ENCODE measurements at places on chromosomes 12 and 14.

DNA sequence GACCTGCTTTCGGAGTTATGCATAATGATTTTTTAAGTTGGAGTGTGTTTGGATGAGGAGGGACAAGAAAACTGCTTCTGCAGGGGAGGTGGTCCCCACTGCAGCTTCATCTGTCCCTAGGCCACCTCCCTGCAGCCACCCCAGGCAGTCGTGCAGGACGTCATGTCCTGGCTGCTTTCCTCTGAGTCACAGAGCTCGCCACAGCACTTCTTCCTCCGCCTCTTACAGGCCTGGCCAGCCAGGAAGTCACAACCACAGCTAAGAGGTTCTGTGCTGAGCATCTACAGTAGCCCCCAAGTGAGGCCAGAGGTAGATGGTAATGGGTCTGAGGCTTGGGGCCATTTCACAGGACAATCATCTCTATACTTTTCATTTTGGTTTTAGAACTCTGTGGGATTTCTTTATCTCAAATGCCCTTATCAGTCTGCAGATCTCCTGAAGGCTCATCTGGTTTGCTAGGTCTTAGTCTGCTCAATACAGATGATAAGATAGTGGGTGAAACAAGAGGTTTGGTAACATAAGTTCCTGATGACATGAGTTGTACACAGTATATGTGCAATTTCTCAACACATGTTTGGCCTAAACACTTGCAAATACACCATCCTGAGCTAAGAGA, 106.4 kb downstream of the ARF6 start:
- DNase-seq = peak; percentile 52

GRCh38 chr14:101467181-101467926, 93.9 kb upstream of the DIO3 start:
- no peak for DNase-seq

DNA sequence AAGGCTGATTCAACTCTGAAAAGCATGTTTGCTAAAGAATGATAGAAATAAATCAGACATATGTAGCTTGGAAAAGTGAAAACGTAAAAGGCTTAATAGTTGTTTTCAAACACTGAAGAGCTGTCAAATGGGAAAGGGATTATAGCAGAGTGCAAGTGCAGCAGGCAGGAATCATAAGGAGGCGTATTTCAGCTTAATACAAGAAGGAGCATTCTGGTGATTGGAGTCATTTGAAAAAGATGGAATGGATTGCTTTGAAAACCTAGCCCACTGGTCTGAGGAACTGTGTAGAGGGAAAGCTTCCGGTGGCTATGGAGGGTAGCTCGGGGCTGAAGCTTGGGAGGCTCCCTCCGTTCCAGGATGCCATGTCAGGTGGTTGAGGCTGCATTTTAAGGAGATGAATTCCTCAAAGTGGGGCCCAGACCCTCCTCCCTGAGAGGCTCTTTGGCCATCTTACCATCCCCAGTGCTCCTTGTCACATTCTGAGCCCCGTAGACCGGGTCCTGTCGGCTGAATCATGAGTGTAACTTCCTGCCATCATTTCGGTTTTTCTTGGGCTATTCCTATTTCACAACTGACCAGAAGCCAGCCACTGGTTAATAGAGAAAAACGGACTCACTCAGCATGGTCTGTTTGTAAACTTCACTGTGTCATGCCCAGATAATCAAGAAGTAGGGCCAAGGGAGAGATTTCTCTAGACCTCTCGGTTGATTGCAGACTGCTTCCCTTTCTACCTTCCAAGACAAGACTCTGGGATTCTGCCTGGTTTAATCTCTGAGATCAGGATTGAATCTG, 6.5 kb downstream of the WNT5B start:
- DNase-seq = no peak

DNA sequence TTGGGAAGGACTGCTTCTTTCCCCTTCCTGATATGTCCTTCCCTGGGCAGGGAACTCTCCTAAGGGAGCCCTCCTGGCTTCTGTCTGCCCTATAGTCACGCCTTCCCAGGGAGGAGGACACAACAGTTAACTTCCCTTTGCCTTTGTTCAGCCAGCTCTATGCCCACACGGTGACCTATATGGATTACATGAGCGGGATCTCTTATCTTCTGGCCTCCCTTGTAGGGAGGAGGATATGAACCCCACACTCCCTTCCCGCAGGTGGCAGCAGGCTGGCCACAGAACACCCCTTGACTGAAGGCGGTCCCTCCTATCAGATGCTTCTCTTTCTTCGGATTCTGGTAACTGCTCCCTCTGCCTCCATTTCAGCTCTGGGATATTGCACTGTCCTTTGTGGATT, 135.6 kb upstream of the MAX start:
- DNase-seq = no peak

DNA sequence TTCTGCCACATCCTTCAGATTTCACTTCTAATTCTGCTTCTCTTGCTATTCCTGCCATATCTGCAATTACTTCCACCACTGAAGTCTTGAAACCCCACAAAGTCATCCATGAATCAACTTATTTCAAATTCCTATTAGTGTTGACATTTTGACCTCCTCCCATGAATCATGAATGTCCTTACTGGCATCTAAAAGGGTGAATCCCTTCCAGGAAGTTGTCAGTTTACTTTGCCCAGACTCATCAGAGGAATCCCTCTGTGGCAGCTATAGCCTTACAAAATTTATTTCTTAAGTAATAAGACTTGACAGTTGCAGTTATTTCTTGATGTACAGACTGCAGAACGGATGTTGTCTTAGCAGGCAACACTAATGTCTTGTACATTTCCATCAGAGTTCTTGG, 162.9 kb downstream of the PCNX1 start:
- no peak for DNase-seq

DNA sequence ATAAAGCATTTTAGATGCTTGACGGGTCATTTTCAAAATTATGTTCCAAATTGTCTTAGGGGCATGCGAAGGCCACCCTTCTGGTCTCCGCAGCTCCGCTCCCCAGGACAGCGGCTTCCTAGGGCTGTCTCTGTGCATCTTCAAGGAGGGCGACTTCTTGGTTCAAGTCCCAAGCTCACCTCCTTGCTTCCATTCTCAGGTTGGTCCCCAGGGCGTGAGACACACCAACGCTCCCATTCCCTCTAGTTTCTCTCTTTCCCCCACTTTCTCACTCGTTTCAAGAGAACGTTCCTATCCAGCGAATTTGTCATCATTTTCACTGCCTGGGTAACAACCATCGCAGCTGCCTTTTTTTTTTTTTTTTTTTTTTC, 109.4 kb upstream of the CCND2 start:
- DNase-seq = no peak

DNA sequence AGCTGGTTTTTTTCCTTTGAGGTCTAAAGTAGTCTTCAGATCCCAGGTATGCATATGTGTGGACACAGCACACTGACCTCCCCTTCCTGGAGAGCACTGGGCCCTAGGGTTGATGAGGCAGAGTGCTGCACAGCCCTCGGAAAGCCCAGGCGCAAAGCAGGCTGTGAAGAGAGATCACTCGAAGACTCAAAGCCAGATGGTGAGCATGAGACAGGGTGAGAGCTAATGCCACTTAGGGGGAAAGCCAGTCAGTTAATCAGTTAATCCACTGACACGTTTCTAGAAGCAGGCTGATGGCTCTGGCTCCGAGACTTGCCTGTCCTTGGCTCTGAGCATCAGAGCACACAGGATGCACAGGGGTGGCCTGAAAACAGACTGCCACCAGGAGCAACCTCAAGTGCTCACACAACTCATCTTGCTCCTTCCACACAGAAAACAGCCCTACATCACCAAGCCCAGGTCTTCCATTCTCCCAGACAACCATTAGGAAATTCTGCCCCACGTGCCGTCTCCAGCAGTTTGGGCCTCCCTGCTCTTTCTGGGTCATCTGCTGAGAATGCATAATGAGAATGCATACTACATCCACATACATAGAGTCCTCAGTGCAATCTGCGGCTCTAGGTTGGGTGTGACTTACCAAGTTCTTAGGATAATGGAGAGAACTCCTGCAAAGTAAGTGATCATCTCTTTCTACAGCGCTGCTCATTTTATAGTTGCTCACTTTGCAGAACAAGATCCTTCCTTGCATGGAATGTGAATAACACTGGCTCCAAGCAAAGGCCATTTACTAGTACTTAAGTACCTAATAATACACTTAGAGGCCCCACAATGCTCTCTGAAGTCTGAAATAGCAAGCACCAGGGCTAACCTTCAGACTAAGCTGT, 12.0 kb downstream of the AQP6 start:
- DNase-seq = no peak

GRCh38 chr12:77189901-77190416, 124.6 kb upstream of the E2F7 start:
- no peak for DNase-seq

- DNase-seq = no peak
These were observed 44.0 kb downstream of the ACACB start for GRCh38 chr12:109160433-109160832.

GRCh38 chr14:99961826-99962518, 103.2 kb upstream of the EVL start:
- DNase-seq = no peak

- DNase-seq = no peak
These were observed 1.2 kb upstream of the DDN start for GRCh38 chr12:49000346-49000745.

- DNase-seq = no peak
These were observed 185.2 kb downstream of the TMTC3 start for GRCh38 chr12:88327276-88327675.

DNA sequence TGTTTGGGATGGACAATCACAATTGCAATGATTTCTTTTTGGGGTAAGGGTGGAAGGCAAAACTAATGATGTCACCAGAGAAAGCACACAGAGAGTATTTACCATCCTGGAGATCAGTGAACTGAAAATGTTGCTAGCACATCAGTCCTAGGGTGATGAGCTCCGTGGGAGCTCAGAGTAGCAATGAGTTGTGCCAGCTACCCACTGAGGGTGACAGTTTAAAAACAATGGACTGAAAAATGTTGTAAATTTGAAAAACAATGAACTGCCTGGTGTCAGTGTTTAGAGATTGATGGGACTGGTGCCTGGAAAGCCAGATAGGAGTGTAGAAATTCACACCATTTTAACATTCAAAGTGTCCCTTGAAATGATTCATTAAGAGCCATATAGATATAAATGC, 198.5 kb downstream of the ATP23 start:
- DNase-seq = no peak

GRCh38 chr12:642633-643474, 20.4 kb downstream of the NINJ2 start:
- DNase-seq = peak; percentile 68

GRCh38 chr14:104149617-104150135, 11.3 kb downstream of the KIF26A start:
- no peak for DNase-seq

DNA sequence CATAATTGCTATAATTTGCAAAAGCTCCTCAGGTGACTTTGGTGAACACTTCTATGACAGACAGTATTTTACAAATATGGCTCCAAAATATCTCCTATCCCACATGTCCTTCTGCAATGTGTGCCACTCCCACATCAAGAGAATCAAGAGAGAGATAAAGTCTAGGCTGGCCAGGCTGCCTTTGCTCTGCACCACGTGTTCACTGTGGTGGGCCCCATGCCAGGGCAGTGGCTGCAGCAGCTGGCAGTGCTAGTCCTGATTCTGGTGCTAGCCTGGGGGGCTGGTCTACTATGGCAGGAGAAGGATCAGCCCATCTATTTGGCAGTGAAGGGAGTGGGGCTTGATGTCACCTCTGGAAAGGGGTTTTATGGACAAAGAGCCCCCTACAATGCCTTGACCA, 86.3 kb downstream of the DRAM1 start:
- DNase-seq = no peak

GRCh38 chr14:55707365-55707804, 127.4 kb downstream of the KTN1 start:
- DNase-seq = no peak

DNA sequence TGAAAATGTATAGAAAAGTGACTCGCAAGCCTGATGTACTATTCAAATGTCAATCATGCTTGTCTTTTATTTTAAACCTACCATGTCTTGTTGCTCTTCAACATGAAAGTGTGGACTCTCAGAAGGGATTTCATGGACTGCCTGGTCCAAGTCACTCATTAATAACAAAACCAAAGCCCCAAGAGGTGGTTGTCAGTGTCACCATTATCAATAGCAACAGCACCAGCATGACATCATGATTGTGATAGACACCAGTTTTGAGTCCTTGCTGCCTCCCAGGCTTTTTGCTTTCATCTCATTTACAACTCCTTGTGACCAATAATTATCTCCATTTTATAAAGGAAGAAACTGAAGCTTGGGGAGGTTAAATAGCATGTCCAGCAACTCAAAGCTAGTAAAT, 112.0 kb upstream of the TMPO start:
- DNase-seq = no peak

DNA sequence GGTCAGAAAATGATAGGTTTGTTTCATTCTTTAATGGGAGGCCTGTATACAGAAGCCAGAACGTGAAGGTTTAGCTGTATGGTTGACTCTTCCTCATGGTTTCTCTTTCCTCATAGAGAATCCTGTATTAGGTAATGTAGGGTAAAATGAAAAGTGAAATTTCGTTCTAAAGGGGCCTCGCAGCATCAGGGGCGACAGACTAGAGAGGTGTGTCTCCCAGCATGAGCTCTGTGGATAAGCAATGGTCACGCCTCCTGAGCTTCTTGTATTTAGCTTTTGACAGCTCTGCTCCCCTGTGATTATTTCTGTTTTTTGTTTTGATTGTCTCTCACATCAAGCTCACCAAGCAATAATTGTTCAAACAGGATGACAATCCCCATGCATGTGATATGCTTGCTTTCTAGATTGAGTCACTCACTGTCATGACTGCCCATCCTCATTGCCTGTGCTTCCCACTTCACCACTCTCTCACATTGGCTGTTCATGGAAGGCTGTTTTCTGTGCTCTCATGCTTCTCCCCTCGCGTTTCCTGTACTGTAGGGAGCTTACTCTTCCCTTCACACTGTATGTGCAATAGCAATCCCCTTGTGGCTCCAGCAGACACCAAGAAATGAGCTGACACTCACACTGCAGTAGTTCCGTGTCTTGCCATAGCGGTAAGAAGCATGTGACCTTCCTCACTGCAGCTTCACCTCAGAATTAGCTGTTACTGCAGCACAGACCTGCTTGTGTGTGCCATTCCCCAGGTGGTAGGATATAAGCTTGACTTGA, 44.0 kb downstream of the RAD52 start:
- DNase-seq = no peak

DNA sequence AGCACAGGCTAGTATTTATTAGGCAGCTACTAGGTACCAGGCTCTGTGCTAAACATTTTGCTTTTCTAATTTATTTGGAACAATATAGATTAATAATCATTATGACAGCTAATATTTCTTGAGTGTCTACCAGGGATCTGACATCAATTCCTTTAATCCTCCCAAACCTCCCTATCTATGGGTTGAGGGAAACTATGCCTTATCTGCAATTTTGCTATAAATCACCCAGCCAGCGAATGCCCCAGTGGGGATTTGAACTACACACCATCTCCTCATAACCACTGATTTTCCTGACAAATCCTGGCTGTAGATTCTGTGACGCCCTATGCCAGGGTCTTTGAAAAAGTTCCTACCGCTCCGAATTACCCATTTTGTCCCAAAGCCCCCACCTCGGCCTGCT, 21.4 kb upstream of the PLEKHG3 start:
- DNase-seq = no peak

DNA sequence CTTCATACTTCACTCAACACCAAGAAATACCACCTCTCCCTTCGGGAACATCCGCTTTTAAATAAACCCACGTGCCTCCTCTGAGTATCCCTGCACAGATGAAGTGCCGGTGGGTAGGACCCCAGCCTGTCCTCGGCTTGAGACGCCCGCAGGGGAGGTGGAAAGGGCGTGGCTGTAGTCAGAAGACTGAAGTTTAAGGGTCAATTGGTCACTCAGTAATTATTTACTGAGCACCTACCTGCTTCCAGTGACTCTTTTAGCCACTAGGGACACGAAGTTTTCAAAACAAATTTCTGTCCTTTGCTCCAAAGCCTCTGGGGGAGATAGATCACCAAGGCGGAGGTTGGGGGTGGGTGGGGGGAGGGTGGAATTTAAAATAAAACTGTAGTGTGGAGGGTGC, 309.4 kb downstream of the VRK1 start:
- DNase-seq = no peak

Measured in activated T-helper 1 cell treated with anti-CD3 and anti-CD28 coated beads, Interleukin-2, amount 50 U/mL, for 16 hours (primary cell).